ENCODE measurements at places on chromosomes 13 and 19.

- H3K27me3 ChIP-seq: no peaks in the 10 kb centered on the region
- peaks cover 26% of the 10 kb centered on the region for H3K36me3 ChIP-seq
- peak overlapping the region; percentile 89 for H3K27ac ChIP-seq
- H3K4me3 ChIP-seq: peak overlapping the region; percentile 85
Observed at GRCh38 chr19:18340990-18341868, 831 bp downstream of the PGPEP1 start.

GRCh38 chr13:44819245-44819644 is 170.0 kb downstream of the NUFIP1 start:
- H3K4me1 ChIP-seq: no peaks in the 10 kb centered on the region
- no peak overlapping the region for H3K4me3 ChIP-seq
- H3K36me3 ChIP-seq: no peaks in the 10 kb centered on the region
- DNase-seq: no peak

DNA sequence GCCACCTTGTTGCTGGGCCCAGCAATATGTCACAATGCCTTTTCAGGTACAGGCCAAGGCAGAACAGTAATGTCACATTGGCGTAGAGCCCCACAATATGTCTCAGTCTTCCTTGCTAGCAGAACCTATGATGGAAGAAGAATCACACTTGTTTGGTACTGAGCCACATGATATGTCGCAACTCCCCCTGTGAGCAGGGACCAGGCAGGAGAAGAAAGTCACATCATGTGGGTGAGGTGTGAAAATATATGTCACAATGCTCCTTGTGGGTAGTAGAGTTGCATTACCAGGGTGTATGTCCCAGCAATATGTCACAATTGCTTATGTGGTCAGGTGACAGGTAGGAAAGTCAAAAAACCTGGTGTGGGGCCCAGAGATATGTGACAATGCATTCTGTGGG is 7.1 kb upstream of the ZNF91 start:
- H3K27me3 ChIP-seq: no peaks in the 10 kb centered on the region
- no peak overlapping the region for H3K4me3 ChIP-seq

GRCh38 chr13:32407854-32408253 is 20.1 kb downstream of the N4BP2L1 start:
- H3K27ac ChIP-seq: no peak overlapping the region
- H3K4me1 ChIP-seq: peaks cover 10% of the 10 kb centered on the region

DNA sequence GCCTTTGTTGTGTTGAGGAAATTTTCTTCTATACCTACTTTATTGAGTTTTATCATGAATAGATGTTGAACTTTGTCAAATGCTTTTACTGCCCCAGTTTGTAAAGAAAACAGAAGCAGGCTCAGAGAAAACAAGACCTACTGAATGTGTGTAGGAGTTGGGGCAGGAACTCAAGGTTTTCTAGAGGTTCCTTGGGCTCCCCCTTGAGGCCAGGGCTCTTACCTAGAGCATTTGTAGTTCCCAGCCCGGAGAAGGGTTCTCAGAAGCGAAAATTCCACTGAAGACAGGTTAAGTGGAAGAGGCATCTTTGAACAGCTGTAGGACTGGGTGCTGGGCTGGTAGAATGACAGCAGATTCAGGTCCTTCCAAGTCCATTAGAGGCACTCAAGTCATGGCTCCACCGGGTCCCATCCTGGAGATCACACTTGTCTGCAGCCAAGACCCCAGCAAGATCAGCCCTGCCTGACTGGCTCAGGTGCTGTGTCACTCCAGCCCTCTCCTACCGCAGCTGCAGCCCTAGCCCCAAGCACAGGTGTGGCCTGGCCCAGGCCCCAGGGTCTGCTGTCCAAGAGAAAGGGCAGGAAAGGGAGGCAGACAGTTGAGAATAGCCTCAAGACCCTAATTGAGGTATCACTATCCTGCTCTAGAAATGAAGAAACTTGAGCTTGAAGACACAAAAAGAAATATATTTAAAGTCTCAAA is 425.5 kb downstream of the PCDH20 start:
- no peak overlapping the region for H3K4me3 ChIP-seq
- DNase-seq: no peak
- no peaks in the 10 kb centered on the region for H3K4me1 ChIP-seq
- no peaks in the 10 kb centered on the region for H3K36me3 ChIP-seq
- no peak overlapping the region for H3K27ac ChIP-seq

DNA sequence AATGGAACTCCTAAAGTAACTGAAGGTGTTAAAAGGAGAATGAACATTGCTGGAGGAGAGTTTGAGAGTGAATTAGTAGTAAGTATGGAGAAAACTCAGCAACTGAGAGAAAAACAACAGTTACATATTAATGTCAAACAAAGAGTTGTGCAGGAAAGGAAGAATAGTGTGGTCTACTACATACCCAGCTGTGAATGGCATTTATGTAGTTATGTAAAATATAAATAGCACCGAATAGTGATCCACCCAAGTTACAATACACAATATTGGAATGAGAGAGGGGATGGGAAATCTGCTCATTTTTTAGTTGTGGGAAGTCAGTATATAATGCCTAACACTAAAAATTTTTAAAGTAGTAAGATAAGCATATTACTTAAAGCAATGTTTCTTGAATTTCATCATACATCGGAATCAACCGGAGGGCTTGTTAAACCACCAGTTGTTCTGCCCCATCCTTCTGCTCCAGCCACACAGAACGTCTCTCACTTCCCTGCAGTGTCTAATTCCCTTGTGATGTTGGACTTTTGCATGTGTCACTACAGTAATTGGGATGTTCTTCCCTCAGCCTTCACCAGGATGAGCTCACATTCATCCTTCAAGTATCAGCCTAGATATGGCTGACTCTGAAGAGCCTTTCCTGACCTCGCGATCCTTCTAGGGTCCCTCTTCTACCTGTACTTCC is 11.5 kb downstream of the CCDC70 start:
- H3K27me3 ChIP-seq: no peaks in the 10 kb centered on the region
- H3K4me3 ChIP-seq: no peak overlapping the region
- H3K36me3 ChIP-seq: no peaks in the 10 kb centered on the region
- no peaks in the 10 kb centered on the region for H3K4me1 ChIP-seq
- DNase-seq: no peak
- H3K27ac ChIP-seq: no peak overlapping the region

GRCh38 chr13:72539925-72540324 is 187.5 kb downstream of the MZT1 start:
- no peaks in the 10 kb centered on the region for H3K27me3 ChIP-seq
- no peaks in the 10 kb centered on the region for H3K4me1 ChIP-seq
- H3K27ac ChIP-seq: no peak overlapping the region
- H3K4me3 ChIP-seq: no peak overlapping the region
- H3K36me3 ChIP-seq: no peaks in the 10 kb centered on the region

DNA sequence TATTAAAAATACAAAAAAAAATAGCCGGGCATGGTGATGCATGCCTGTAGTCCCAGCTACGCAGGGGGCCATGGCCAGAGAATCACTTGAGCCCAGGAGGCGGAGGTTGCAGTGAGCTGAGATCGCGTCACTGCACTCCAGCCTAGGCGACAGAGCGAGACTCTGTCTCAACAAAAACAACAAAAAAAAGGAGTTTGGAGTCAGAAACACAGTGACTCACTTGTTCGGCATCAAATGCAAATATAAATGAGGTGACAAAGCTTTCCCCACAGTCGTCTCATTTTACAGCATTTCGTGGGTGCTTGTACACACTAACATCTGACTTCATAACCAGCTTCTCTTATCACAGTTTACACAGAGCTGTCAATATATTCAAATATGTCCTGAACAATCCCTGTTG is 11.0 kb downstream of the ZNF665 start:
- peaks cover 26% of the 10 kb centered on the region for H3K36me3 ChIP-seq
- DNase-seq: no peak
- H3K4me3 ChIP-seq: no peak overlapping the region
- H3K27ac ChIP-seq: no peak overlapping the region
- H3K4me1 ChIP-seq: no peaks in the 10 kb centered on the region
